ENCODE measurements at places on chromosomes 12 and 14. TPM values are rescaled to one million over a fixed set of nuclear protein-coding genes. Genes with fewer than 3 reads are reported as not detected.

The ACSS3 gene
- 26.8 TPM for total RNA-seq

The DLST gene
- 62.6 TPM for total RNA-seq

The SMCO3 gene
- total RNA-seq: under 0.01 TPM

The BEGAIN gene
- total RNA-seq: not detected

The NRIP2 gene
- 0.86 TPM for total RNA-seq

The COCH gene
- 9.0 TPM for total RNA-seq

The DNAJC22 gene
- 2.6 TPM for total RNA-seq

The EXD2 gene
- total RNA-seq: 16.8 TPM

The ZFYVE21 gene
- 53.5 TPM for total RNA-seq
